ENCODE measurements at places on chromosomes 16 and 17.

- DNase-seq = no peak
Observed at GRCh38 chr17:80285237-80285920, 24.7 kb downstream of the RNF213 start.

GRCh38 chr17:34820248-34820801 is 140.9 kb downstream of the CCT6B start:
- no peak for DNase-seq

GRCh38 chr17:81371910-81372760 is 23.1 kb upstream of the BAHCC1 start:
- DNase-seq = peak; percentile 46

DNA sequence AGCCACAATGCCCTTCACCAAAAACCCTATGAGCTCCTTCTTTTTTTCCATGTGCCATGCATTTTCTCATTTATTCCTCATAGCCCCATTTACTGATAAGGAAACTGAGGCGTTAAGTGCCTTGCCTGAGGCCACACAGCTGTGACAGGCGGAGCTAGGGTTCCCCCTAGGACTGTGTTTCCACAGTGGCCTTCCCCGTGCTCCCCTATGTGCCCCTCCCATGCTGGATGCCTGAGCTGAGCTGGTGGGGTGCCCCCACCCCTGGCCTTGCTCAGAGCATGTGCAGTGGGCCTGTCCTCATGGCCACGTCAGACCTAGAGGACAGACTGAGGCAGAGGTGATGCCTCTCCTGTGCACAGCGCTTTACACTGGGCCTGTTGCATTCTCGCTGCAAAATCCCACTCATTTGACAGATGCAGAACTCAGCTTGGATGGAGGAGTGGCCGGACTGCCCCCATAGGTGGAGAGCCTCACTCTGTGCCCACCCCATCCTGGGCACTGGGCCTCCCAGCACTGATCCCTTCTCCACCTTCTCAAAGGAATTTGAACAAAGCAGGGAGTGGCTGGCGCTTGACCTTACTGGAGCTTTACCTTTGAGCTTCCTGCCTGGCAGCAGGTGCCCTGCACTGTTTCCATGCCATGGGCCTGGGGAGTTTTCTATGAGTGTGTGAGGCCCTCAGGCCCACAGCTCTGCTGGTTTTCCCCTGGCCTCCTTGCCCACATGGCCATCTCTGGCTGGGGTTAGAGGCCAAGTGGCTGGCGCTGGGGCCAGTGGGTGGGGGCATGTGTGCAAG is 2.6 kb downstream of the MAP2K3 start:
- no peak for DNase-seq

DNA sequence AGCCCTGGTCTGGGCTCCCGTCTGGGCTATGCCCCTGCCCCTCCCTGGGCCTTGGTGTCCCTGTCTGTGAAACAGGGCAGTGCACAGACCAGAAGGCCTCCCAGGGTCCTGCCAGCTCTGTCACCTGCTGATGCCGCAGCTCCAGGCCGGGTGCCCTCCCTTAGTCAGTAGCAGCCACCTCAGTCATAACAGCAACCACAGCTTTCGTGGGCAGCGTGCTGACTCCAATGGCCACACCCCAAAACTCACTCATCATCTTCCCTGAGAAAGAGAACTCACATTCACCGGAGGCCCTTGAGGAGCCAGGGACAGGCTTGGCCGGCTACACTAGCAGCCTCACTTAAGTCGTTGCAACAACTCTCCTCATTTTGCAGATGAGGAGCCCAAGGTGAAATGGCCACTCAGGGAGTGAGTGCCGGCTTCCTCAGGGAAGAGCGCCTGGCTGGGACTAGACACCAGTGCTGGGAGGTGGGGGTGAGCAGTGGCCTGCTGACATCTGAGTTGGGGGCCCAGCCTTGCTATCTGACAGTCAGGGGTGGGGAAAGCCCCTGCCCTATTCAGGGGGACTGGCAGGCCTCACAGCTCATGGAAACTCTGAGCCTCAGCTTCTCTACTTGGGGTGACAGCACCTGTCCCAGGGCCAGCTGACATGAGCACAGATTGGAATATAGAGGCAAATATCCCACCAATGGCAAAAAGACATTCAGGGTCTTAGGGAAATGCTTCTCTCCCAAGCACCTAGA is 22.6 kb downstream of the SLC5A10 start:
- DNase-seq = no peak

Data from fibroblast of gingiva (primary cell).